Uterus (tissue), 4 donors: ENCODE measurements at places on chromosomes 2 and 18. TPM values are rescaled to one million over a fixed set of nuclear protein-coding genes. Genes with fewer than 3 reads are reported as not detected.
A peak's percentile ranks its signal among the peaks of the same experiment; 100 is the strongest.

ACMSD gene
- not detected for total RNA-seq

CD8A gene
- 0.07 TPM for total RNA-seq

SLC9A4 gene
- 1.2 TPM for total RNA-seq

CEBPZOS gene
- total RNA-seq, result 49.4 TPM

DES gene
- 3,551 TPM for total RNA-seq

SPEG gene
- total RNA-seq, result 318 TPM

SPC25 gene
- 0.43 TPM for total RNA-seq

LYPD6 gene
- total RNA-seq, result 1.5 TPM

KATNAL2 gene
- total RNA-seq, result not detected

DNA sequence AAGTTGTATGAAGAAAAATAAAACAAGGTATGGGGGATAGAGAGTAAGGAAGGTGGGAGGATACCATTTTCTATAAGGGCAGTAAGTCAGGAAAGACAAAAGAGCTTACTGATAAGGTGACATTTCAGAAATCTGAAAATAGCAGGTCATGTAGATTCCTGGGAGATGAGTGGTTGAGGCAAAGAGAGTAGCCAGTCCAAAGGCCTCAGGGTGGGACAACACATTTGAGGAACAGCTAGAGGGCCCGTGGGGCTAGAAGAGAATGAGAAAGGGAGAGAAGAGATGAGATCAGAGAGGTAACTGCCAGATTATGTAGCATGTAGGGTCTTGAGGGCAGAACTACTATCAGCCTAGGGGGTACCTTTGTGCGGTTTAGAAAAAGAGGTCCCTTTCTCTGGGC, 2.9 kb downstream of the CLHC1 start:
- no peak overlapping the region for H3K4me3 ChIP-seq
- DNase-seq, result no peak
- no peaks in the 10 kb centered on the region for H3K27me3 ChIP-seq
- peaks cover 4% of the 10 kb centered on the region for H3K4me1 ChIP-seq

DNA sequence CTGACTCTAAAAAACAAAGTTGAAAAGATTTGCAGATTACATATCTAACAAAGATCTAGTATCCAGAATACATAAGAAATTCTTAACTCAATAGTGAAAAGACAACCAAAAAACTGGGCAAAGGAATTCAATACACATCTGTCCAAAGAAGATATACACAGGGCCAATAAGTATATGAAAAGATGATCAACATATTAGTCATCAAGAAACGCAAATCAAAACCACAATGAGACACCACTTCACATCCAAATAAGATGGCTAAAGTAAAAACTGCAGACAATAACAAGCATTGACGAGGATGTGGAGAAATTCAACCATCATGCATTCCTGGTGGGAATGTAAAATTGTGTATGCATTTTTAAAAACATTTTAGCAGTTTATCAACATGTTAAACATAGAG, 256.0 kb downstream of the EIPR1 start:
- H3K4me3 ChIP-seq, result no peak overlapping the region
- no peak overlapping the region for H3K27ac ChIP-seq
- no peaks in the 10 kb centered on the region for H3K4me1 ChIP-seq
- no peak for DNase-seq
- no peaks in the 10 kb centered on the region for H3K36me3 ChIP-seq

DNA sequence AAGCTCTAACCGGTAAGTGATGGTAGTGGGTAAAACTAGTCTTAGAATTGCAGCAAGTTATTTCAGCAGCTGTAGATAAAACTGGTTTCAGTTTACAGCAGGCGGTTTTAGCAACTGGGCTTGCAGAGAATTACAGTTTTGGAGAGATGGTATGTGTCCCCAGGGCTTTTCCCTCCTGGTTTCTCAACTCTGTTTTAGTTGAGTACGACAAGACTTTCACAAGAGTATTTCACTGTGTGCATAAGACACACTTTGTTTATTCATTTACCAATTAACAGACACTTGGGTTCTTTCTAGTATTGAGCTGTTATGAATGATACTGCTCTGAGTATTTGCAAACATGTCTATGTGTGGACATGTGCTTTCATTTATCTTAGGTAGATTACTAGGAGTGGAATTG, 65.6 kb upstream of the RFX8 start:
- H3K4me3 ChIP-seq, result no peak overlapping the region
- no peaks in the 10 kb centered on the region for H3K4me1 ChIP-seq
- DNase-seq, result no peak
- H3K36me3 ChIP-seq, result no peaks in the 10 kb centered on the region
- no peak overlapping the region for H3K27ac ChIP-seq

GRCh38 chr2:74441690-74442482, at the start of gene RTKN:
TSS of gene RTKN (minus strand) at chr2:74441937. CDS start at chr2:74441816, 121 bp downstream.
- no peaks in the 10 kb centered on the region for H3K36me3 ChIP-seq
- peak within 1 kb of the TSS; percentile 39 for H3K4me3 ChIP-seq
- DNase-seq, result no peak
- H3K27ac ChIP-seq, result peak within 1 kb of the TSS; percentile 73
- H3K27me3 ChIP-seq, result no peaks in the 10 kb centered on the region

DNA sequence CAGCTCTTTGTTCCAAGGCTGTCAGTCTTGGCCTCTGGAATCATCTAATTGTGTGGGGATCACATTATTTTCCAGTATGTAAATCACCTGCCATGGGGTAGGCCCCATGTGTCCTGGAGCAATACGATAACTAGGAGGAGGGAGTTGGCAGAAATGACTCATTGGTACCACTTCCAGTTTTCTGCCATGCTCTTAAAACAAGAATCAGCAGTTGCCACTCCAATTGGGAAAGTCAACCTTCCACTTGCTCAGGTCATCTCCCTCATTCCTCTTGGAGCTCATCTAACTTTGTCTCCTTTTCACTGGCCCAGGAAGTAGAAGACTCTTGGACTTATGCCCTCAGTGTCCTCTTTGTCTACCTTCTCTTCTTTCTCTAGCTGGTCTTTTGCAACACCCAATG, 487.0 kb downstream of the SLC4A3 start:
- H3K4me3 ChIP-seq, result no peak overlapping the region
- H3K4me1 ChIP-seq, result no peaks in the 10 kb centered on the region
- H3K36me3 ChIP-seq, result no peaks in the 10 kb centered on the region
- DNase-seq, result no peak
- no peaks in the 10 kb centered on the region for H3K27me3 ChIP-seq

DNA sequence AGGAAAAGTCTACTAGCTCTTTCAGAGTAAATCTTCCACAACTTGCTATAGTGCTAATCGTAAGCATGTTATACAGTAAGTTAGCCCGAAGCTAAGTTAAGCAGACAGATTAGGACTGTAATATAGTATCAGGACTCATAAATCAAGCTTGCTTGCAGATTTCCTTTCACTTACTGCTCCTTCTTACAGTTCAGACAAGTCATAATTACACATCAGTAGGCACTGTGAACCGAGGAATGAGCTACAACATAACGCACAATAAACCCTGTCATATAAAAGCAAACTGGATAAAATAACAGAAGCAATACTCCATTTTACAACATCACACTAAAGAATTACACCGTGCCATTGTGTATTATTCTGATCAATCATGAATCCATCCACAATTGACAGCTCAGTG, 832.6 kb upstream of the ZEB2 start:
- H3K27ac ChIP-seq, result no peak overlapping the region
- no peak for DNase-seq
- no peak overlapping the region for H3K4me3 ChIP-seq
- no peaks in the 10 kb centered on the region for H3K36me3 ChIP-seq

DNA sequence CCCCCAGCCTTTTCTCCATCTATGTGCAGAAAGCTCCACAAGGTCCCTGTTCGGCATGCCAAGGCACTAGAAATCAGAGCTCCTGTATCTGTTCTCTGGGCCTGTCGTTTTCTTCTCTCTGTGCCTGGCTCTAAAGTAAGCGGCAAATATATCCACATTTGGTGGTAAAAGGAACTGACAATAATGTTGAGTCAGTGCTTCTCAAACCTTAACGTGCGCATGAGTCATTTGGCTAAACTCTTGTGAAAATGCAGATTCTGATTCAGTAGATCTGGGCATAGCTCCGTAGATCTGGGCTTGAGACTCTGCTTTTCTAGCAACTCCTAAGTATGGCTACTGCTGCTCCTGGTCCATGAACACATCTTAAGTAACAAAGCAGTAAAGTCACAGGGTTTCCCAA, 16.5 kb upstream of the ACSL3 start:
- no peaks in the 10 kb centered on the region for H3K27me3 ChIP-seq
- H3K27ac ChIP-seq, result no peak overlapping the region
- H3K4me3 ChIP-seq, result no peak overlapping the region
- H3K4me1 ChIP-seq, result no peaks in the 10 kb centered on the region
- no peak for DNase-seq

DNA sequence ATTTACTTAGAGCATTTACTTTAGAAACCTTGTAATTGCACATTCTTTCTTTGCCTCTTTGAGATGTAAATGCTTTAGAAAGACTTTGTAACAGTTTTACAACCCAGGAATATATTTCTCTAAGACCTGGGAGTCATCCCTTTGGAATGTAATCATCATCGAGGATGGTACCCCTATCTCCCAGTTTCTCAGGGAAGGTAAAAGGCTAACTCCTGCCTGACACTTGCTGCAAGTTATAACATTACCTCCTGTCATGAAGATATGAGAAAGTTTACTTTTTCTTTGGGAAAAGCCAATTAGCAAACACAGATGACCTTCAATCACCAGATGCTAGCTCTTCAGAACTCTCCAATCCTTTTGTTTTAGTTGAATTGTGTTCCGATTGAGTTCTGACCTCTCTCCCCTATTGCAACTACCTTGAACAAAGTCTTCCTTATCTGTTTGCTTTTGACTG, 420.3 kb upstream of the FSIP2 start:
- no peak for DNase-seq
- H3K27me3 ChIP-seq, result no peaks in the 10 kb centered on the region

GRCh38 chr2:183242937-183243336, 118.7 kb downstream of the NUP35 start:
- H3K4me1 ChIP-seq, result no peaks in the 10 kb centered on the region
- no peak overlapping the region for H3K27ac ChIP-seq
- no peaks in the 10 kb centered on the region for H3K27me3 ChIP-seq
- DNase-seq, result no peak

- H3K27ac ChIP-seq, result peak overlapping the region; percentile 99
- no peaks in the 10 kb centered on the region for H3K36me3 ChIP-seq
- H3K27me3 ChIP-seq, result no peaks in the 10 kb centered on the region
- DNase-seq, result no peak
- H3K4me1 ChIP-seq, result no peaks in the 10 kb centered on the region
These were observed 593 bp upstream of the NRBP1 start for GRCh38 chr2:27427863-27428212.

DNA sequence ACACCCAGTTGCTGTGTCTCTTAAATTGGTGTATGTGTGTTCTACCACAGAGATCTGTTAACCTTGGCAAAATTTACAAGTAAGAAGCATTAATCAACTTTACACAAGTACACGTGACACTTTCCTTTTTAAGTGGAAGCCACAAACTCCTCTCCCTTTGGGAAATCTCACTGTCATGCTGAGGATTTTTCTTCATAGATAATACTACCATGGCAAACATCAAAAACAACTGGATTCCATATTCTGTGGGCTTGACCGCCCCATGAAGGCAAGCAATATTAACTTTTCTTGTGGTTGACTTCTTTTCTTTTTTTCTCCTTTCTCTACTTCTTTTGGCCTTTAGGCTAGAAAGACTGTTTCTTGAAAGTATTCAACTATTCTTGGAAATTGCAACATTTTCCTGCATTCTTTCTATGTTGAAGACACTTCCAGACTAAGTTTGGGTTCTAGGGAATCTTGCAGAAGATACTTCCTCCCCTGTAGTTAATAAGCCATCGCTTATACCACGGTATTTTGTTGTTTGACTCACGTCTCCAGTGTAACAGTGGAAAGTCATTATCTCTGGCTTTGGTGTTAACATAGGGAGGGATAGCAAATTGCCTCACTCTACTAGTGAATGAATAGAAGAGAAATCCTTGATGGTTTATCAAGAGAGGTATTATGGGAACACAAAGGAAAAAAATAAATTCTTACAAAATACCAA, 79.5 kb downstream of the SLC8A1 start:
- H3K36me3 ChIP-seq, result no peaks in the 10 kb centered on the region
- no peak overlapping the region for H3K4me3 ChIP-seq
- peak overlapping the region; percentile 79 for H3K27ac ChIP-seq
- no peak for DNase-seq
- no peaks in the 10 kb centered on the region for H3K27me3 ChIP-seq
- peaks cover 18% of the 10 kb centered on the region for H3K4me1 ChIP-seq

DNA sequence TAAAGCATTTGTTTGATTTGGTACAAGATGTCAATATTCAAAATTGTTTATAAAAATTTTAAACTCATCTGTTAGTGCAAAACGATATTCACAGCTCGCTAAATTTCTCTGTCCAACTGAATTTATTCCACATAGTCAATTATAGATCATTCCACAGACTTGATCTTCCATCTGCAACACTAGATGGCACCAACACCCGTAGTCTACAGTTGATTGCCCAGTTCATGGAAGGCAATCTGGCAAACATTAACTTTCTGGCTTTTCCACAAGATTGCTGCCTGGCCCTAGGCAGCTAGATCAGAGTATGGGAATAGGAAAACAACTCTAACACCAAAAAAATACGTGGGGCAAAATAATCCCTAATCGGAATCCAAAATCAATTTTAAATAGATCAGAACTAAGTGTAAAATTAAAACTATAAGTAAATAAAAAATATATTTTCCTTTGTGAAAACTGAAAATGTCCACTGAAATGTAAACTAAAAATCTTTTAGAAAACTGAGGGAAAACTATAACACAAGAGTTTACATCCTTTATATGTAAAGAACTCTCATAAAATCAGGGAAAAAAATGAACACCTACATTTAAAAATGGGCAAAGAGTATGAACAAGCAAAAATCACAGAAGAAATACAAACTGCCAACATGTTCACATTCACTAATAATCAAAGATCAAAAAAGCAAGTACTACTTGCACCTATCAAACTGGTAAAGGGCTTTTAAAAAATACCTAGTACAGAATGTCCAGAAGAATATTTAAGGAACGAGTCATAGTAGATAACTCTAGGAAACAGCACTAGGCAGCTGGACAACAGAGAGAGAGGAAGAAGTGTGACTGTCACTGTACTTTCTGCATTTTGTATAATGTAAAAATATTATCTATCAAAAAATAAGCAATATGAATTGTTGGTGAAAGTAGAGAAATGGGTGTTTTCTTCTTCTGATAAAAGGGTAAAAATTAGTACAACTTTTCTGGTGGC, 35.0 kb downstream of the RTN4 start:
- DNase-seq, result no peak
- no peak overlapping the region for H3K27ac ChIP-seq
- peaks cover 4% of the 10 kb centered on the region for H3K4me1 ChIP-seq
- H3K27me3 ChIP-seq, result no peaks in the 10 kb centered on the region
- H3K4me3 ChIP-seq, result no peak overlapping the region
- H3K36me3 ChIP-seq, result no peaks in the 10 kb centered on the region

DNA sequence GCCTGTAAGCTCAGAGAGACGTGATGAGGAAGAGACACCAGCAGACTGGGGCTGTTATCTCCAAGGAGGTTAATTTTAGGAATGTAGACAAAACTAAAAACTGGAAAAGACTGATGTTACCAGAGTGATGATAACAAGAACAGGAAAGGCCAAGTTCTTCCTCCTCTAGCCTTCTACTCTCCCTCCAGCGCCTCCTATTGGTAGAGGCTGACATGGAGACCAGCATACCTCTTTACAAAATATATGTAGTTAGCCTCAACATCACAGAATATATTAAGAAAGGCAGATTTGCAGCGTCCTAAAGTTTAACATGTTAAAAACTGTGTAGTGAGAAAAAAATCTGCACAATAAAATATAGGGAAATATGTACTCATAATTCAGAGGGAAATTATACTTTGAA, 66.0 kb downstream of the TCF4 start:
- no peaks in the 10 kb centered on the region for H3K36me3 ChIP-seq
- H3K4me1 ChIP-seq, result no peaks in the 10 kb centered on the region
- H3K27ac ChIP-seq, result no peak overlapping the region
- H3K4me3 ChIP-seq, result no peak overlapping the region

- H3K36me3 ChIP-seq, result no peaks in the 10 kb centered on the region
- H3K4me3 ChIP-seq, result no peak overlapping the region
- peaks cover 5% of the 10 kb centered on the region for H3K4me1 ChIP-seq
- H3K27me3 ChIP-seq, result no peaks in the 10 kb centered on the region
These were observed 52.3 kb downstream of the PIEZO2 start for GRCh38 chr18:11096839-11097750.
